ENCODE measurements at places on chromosomes 7 and 10.

DNA sequence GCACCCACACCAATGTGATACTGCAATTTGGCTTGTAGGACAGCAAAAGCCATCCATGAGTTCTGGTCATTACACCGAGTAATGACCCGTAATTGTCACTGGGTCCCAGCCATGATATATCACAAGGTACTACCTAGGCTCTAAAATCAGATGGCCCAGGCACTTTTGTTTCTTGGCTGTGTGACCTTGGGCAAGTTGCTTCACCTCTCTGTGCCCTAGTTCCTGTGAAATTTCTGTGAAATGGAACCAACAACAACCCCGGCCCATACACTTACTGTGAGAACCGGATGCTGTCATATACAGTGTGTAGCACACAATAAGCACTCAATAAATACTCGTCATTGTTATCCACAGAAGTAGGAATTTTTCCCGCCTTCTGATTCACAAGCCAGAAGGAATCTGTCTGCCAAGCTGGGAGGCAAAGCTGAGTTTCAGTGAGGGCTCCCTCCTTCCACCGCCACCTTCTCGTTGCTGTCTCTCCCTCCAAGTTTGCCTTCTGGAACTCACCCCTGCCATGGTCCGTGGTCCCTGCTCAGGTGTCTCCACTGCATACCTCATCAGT, 6.4 kb upstream of the CYTH3 start:
- no peak for DNase-seq

DNA sequence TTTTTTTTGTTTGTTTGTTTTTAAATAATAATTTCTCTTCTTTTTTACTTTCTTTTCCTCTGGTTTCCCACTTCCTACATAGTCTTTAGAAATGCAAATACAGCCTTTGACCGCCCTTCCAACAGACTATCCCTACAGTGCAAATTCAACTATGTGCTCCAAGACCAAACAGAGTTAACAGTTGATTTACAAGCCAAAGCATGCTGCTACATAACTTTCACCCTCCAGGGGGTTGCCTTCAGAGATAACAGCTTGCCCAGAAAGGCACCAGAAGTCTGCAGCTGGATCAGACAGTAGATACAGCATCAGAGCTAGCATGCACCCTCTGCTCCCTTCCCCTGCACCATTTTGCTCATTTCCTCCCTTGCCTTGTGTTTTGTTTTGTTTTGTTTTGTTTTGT, 539.0 kb downstream of the ZWINT start:
- no peak for DNase-seq

- DNase-seq, result no peak
Measured at GRCh38 chr7:155820246-155820645, 8.0 kb upstream of the SHH start.

DNA sequence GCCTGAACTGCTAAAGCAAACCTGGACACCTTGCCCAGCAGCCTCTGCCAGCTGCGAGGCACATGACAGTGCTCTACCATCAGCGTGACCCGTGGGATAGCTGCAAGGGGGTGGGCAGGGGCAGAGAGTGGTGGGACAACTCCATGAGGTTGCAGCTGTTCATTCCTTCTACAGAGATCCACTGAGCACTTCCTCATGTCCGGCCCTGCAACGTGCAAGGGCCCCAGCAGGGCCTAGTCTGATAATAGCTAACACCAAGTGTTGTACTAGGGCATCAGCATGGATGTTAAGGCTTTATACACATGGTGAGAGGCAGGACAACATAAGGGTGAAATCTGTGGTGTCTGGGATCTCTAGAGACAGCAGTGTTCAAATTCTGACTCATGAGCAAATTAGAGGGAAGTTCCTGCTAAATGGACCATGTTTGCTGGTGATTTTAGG, 14.3 kb downstream of the NOD1 start:
- no peak for DNase-seq

GRCh38 chr7:136278057-136278456, 300.9 kb upstream of the MTPN start:
- DNase-seq, result no peak
